ENCODE measurements at places on chromosomes 7 and 10. TPM values are rescaled to one million over a fixed set of nuclear protein-coding genes. Genes with fewer than 3 reads are reported as not detected.

DNA sequence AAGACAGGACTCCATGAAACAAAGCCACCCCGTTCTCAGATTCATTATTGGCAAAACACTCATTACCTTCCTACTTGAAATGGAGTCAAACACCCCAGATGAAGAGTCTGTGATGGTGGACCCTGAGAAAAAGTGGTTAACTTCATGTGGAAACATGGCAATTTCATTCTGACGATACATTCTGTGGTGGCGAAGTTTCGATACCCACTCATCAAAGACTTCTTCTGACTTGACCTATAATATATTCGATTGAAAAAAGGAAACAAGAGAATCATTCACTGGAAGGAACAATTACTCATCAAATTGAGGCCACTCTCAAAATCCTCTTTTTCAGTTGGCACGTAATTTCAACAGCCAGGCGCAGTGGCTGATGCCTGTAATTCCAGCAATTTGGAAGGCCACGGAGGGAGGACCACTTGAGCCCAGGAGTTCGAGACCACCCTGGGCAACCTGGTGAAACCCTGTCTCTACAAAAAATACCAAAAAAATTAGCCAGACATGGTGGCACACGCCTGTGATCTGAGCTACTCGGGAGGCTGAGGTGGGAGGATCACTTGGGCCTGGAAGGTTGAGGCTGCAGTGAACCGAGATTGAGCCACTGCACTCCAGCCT lies 108.8 kb upstream of the GSDME start:
- no peak for DNase-seq

- peak; percentile 32 for DNase-seq
These were observed 180.6 kb downstream of the SEMA3E start for GRCh38 chr7:83468251-83468739.

DNA sequence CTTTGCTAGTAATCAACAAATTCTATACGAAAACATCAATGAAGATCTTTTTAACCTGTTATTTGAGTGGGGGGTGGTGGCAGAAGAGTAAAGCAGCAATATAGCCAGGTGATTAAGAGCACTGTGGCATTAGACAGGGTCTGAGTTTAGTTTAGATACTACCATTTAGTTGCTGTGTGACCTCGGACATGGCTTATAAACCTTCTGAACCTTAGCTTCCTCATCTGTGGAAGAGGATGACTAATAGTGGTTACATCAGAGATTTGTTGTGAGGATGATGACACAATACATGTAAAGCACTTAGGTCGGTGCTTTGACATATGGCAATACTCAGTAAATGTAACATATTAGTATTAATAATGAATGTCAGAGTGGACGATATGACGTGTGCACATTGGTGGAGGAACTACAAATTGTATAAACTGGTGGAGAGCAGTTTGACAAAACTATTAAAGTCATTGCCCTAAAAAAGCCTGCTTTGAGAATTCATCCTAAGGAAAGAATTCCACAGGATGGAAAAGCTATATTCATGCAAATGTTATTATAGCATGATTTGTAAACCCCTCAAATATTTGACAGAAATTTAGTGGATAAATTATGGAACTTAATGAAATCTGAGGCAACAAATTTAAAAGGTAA lies 24.3 kb downstream of the SPAG6 start:
- DNase-seq, result no peak

- no peak for DNase-seq
These were observed 97.8 kb downstream of the HIPK2 start for GRCh38 chr7:139679731-139680594.

DNA sequence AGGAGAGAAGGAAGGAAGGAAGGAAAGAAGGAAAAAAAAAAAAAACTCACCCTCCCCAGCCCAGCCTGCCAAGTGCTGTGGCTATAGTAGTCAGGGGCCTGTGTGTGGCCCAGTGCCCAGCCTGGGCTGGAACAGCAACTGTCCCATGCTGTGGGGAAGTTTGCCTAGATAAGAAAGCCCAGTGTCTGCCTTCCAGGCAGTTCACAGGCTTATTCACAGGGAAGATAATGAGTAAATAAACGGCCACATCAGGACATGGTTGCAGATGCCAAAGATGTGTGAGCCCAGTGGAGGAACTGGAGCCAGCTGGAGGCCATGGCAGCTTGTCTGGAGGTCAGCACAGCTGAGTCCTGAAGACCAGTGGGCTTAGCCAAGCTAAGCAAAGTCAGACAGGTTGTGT lies 132.4 kb upstream of the FOXK1 start:
- no peak for DNase-seq

DNA sequence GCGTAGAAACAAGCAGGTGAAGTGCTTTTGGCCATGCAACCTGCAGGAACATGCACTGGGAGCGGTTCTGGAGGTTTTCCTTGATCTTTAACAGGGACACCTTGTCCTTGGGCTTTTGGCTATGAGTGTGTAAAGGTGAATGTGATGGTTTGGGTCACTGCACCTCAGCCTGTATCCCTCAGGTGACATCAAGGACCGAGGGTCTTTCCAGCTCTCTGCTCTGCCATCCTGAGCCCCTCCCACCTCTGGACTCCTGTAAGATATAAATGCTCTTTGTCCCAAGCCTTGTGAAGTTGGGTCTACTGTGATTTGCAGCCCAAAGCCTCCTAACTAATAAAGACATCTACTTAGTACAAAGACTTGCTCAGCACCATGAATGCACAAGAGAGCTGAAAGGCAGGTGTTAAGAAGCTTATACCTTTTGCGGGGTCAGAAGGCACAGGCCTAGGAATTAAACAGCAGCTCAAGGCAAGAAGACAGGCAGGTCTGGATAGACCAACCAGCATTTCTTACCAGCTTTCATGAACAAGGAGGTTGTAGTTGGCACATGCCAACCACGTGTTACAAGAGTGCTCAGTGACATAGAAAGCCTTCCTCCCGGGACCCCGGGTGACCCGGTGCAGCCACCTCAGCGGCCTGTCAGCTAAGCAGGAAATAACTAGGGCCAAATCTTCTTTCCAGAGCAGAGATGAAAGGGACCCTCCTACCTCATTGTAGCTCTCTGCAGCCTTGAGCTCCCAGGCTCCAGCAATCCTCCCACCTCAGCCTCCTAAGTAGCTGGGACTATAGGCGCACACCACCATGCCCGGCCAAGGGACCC lies 89.9 kb downstream of the CARD11 start:
- DNase-seq, result no peak

GRCh38 chr10:117945651-117946050 lies 101.1 kb downstream of the RAB11FIP2 start:
- no peak for DNase-seq

GRCh38 chr7:47807756-47808155 lies 140.5 kb downstream of the PKD1L1 start:
- DNase-seq, result no peak

GRCh38 chr10:95739056-95739455 lies 16.9 kb upstream of the ENTPD1 start:
- DNase-seq, result no peak

DNA sequence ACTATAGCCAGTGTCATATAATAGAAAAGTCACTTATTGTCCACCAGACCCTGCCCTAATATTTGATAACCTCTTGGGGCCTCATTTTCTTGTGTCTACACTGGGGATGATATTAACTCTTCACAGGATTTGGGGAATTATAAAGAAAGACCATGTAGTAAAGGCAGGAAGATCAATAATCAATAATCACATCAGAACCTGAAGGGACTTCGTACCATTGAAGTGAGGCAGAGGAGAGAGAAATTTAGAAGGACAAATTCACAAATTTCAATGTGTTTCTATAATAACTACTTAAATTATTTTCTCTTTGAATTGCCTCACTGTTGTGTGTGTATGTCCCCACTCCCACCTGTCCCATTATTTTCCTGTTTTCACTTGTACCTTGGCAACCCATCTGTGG lies 10.7 kb upstream of the SGMS1 start:
- no peak for DNase-seq

DNA sequence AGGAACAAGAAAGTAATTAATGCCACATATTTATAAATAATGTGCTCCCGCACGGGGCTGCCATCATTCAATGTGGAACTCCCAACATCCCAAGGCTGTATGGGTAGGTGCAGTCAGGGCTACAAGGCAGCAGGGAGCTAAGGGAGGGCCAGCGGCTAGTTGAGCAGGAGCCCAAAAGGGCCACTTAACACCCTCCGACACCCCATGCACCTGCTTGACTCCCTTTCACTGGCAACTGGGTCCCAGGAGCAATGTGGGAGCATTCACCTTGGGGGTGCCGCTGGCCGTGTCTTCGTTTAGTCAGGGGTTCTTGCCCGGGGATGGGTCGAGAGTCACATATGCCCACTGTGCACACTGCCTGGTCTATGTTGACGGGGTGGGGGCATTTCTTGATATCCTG lies 27.9 kb downstream of the SCART1 start:
- DNase-seq, result no peak

GRCh38 chr7:123836656-123837055 lies 8.3 kb upstream of the HYAL4 start:
- no peak for DNase-seq

- DNase-seq, result no peak
These were observed 29.3 kb upstream of the DDX50 start for GRCh38 chr10:68871731-68872342.

DNA sequence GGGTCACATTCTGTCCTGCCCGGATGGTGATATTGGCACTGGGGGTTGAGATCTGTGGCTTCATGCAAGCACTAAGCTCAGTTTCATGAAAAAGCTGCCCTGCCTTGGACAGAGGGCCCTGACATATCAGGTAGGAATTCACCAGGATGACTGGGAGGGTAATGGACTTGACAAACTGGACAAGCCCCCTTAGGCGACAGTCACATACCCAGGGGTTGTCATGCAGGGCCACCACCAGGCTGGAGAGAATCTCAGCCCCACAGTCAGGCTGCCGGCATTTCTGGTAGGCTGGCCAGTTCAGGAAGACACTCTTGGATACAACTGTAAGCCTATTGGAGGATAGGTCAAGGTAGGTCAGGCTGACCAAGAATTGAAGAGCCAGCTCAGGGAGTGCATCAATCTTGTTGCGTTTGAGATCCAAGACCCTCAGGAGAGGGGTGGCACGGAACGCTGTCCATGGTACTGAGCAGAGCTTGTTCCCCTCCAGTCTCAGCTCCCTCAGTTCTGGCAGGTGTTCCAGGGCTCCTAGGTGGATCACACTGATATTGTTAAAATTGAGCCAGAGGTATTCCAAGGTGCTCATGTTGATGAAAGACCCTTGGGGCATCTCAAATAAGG lies 824 bp downstream of the LRIT2 start:
- no peak for DNase-seq

GRCh38 chr10:79339266-79339665 lies 8.0 kb upstream of the PPIF start:
- DNase-seq, result no peak

- DNase-seq, result no peak
These were observed 26.3 kb upstream of the WDR11 start for GRCh38 chr10:120824881-120825309.

GRCh38 chr7:46908770-46909169 lies 673.1 kb downstream of the TNS3 start:
- DNase-seq, result no peak

DNA sequence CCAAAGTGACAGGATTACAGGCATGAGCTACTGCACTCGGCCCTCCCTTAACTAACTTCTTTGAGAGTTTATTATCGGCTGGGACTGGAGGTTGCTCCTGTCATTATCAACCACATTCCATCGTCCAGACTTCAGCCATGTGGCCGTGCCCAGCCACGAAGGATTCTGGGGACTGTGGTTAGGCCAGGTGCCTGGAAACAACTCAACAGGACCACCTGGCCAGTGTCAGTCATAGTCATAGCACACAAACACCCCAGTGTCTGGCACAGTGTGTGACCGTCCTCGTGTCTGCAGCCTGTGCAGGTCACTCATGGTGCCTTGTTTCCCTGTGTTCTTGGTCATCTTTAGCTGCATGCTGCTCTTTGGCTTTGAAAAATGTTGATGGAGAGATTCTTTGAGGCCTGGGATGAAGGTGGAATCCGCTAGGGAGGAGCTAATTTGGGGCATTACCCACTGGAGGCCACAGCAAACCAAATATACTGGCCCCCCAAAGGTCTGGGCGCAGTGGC lies 12.7 kb upstream of the AMZ1 start:
- DNase-seq, result no peak

DNA sequence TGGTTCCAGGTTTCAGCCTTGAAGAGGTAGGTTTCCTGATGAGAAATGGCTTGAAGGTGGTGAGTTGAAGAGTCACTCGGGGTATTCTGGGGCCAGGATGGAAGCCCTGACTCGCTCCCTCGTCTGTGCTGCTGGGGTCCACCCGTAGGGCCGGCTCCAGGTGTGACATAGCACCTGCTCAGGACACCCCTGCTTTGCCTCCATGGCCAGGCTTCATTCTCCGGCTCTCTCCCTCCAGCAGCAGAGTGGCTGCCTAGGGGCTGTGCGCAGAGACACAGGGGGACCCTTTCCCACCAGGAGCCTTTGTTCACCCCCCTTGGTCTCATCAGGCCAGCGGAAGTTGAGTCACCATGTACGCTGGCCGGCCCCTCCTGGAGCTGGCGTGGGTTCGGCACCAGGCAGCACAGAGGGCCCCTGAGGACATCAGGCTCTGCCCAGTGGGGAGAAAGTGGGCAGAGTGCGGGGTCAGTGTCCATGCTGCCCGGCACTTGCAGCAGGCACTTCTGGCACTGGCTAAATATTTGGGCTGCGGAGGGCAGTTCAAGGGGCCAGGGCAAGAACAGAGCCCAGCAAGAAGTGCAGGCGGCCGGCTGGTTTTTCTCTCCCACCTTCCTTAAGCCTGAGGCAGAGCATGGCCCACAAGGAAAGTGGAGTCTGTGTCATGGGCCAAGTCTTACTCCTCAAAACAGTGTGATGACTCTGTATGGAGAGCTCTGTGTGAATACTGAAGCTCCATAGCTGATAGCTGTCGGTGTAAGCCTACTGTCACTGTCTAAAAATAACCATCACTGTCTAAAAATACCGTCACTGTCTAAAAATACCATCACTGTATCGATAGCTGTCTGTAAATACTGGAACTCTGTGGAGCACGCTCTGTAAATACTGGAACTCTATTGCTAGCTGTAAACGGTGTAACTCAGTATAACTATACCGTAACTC lies 3.7 kb upstream of the PRKAR1B start:
- DNase-seq, result no peak

Gene JMJD1C
- 330 TPM for total RNA-seq

Gene XRCC2
- total RNA-seq, result under 0.01 TPM

Gene TPST1
- 21.0 TPM for total RNA-seq

Gene PON1
- total RNA-seq, result not detected

Gene CCDC7
- total RNA-seq, result 83.8 TPM

Gene SUMF2
- total RNA-seq, result 61.2 TPM

Gene INMT
- total RNA-seq, result 11.8 TPM

Gene SEMA3E
- 0.77 TPM for total RNA-seq

All from uterus (tissue), 4 donors.